RWPE1 (cell line): ENCODE measurements at places on chromosomes 7 and 10.
A peak's percentile ranks its signal among the peaks of the same experiment; 100 is the strongest.

DNA sequence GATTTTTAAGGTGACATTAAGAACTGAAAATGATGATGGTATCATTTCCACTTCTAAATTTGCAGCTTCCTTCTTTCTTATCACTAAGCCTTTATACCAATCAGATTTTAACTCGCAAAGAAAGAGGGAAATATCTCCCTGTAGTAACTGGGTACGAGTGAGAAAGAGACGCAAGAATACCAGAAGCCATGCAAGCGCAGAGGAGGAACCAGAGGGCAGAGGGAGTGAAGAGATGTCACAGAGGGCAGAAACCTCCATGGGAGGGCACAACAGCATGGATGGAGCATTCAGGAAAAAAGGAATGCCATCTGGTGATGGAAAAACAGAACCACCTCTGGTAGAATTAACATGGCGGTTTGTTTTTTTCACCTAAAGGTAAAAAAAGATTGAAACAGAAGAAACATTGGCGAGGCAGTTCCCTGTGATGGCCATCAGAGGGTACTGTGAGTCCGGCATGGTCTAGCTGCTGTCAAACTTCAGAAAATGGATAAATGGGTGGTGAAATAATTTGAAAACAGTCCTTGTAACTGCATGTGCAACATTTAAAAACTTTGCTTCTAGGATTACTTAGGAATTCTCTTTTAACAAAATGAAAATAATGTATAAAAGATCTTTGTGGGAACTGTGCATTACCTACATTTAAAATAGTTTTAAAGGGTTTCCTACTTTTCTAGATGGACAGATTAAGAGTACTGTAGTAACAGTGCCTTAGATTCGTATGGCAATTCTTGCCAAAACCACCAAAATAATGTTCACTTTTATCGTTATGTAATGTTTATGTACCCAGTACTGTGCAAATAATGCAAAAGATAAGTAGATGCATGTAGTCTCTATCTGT lies 91.8 kb downstream of the ARHGAP12 start:
- peak; percentile 28 for DNase-seq

GRCh38 chr10:89206402-89207180 lies 526 bp downstream of the CH25H start:
- no peak for DNase-seq

DNA sequence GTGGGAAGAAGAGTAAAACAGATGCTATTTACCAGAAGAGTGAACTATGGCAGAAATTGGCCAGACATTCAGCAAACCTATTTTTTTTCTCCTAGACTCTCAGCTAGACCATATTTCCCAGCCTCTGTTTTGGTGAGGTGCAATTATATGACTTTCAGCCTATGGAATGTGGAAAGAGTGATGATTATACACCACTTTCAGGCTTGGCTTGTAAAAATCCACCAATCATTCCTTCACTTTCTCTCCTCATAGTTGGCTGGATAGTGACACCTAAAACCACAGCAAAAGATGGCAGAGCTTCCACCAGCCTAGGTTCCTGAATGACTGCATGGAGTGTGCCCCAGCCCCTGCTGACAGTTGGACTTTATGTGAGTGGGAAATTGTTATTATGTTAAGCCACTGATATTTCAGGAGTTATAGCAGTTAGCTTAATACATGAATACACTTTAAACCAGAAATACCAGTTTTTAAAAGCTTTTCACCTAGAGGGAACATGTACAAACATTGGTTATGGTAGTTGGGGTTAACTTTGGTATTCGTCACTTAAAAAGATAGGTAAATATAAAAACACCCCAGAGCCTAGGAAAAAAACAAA lies 19.1 kb upstream of the TNKS2 start:
- DNase-seq: peak; percentile 48

DNA sequence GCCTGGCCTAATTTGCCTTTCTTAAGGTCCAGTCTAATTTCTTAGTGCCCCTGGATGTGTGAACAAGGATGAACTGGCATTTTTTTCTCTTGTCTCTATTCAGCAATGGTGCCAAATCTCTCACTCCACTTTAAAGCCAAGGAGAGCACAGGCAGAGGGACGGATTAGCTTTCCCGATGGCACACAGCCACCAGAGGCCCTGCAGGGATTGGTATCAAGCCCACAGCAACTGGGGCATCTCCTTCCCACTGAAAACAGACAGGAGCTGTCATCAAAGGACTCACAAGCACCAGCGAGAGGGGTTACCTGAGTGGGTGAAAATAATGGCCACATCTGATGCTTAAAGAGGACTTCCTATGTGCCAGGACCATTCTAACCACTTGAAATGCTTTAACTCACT lies 83.1 kb downstream of the ITIH5 start:
- DNase-seq: no peak

GRCh38 chr7:105002-105401 lies 87.4 kb upstream of the FAM20C start:
- peak; percentile 46 for DNase-seq

DNA sequence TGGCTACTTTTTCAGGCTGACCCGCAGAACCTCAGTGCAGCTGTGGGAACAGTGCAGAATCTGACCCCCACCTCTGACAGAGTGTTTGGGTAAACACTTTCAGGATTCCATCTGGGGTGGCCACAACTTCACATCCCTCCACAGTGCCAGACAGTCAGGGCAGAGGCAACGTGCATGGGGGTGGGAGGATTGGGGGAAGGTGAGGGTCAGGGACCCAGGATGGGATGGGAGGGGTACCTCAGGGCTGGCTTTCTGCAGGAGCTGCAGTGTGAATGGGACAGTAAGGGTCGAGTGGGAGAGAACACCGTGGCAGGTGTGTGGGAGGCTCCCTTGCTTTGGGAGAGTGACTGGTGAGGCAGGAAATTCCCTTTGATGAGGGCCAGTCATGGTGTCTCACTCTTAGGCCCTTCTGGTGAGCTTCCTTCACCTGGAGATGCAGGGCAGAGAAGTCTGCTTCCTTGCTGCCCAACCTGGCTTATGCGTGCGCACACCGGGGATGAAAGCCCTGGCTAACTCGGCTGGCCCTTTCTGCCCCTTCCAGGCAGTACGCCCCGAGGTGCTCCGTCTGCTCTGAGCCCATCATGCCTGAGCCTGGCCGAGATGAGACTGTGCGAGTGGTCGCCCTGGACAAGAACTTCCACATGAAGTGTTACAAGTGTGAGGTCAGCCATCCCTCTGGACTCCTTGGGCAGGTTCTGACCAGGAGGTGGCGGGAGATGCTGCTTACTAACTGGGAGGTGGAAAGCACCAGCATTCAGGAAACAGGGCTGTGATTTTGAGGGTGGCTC lies 8.4 kb downstream of the ZYX start:
- no peak for DNase-seq

DNA sequence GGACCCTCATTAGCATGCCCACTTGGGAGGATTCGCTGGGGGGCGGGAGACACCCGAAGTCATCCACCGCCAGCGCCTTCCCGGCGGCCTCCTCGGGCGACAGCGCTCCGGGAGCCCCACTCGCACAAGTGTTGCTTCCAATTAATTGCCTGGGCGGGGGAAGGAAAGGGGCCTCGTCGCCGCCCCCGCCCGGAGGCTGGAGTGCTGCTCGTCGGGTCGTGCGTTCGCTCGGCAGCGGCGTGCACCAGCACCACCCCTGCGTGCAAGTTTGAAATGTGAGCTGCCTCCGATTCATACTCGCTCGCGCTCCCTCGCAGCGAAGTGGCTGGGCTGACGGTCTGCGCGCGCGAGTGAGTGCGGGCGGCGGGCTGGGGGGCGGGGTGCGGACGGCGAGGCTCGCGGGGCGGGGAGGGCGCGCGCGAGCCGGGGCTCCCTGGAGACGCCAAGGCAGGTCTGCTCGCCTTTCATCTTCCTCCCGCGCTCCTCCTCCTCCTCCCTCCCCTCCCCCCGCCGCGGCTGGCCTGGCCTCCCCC lies 104.6 kb upstream of the PPIF start:
- peak; percentile 89 for DNase-seq

- no peak for DNase-seq
Measured at GRCh38 chr7:87159538-87159937, 7.3 kb downstream of the DMTF1 start.

DNA sequence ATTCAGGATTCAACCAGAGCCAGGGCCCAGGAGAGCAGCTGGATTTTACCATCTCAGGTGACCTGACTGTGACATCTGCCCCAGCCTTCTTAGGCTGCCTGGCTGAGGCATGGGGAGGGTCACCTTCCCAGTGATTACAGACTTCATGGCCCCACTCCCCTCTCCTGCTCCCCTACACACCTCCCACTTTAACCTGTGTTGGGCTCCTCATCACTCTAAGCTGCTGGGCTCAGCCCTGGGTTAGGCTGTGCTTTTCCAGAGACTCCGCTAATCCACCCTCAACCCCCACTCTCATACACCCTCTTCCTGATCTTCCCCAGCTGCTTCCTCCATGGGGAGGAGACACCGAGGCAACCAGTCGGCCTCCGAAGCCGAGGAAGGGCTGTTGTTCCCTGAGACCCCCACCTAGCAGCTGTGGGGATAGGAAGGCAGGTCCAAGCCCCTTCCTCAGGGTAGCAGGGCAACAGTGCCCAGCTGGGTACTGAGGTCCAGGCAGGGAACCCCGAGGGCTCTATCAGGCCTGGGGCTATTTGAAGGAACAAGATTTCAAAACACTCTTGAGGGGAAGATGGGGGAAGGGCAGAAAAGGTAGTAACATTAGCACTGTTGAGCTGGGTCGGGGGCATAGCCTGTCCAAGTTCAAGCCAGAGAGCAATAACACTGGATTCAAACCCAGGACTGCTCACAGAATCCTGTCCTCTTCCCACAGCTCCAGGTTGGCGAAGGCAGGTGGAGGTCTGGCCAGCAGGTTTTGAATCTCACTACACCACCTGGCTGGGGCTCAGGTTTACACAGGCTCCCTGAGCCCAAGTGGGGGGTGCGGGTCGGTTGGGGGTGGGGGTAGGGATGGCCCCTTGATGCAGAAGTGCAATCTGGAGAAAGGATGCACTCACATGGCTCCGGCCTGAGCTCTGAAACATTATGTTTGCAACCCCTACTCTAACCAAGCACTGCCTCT lies 1.8 kb downstream of the IMPDH1 start:
- DNase-seq: no peak

GRCh38 chr10:97922022-97922758 lies 72.5 kb downstream of the GOLGA7B start:
- DNase-seq: no peak

DNA sequence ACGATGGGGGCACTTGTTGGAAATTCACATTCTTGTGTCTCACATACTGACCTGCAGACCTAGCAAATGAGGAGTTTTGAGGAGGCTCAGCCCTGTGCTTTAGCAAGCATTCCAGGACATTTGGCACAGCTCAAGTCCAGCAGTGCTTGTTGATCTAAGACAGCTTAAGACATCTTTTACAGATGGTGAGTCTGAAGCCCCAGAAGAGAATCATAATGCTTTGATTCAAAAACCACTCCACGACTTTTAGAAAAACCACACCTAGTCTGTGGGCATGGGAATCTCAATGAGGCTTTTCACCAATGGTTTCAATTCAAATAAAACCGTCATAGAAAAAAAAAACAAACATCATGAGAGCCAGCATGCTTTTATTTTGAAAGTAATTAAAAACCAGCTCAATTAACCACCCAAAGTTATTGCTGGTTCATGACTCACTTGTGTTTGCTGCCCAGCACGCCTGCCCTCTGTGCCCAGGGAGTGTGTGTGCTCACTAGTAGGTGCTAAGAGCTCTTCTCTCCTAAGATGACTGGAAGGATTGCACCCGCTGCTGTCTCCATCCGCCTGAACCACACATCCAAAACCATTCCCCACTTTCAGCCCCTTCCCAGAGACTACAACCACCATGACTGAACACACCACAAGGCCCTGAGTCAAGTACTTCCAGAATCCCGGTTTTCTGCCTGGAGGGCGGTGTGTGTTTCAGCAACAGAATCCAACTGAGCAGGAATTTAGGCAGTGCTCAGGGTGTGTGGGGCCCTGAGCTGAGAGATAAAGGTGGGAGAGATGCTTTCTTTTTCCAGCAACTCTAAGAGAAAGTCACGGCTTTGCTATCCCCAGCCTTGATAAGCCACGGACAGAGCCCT lies 130.2 kb upstream of the ADAM12 start:
- no peak for DNase-seq

- no peak for DNase-seq
Measured at GRCh38 chr7:50738932-50739331, 43.8 kb downstream of the GRB10 start.

DNA sequence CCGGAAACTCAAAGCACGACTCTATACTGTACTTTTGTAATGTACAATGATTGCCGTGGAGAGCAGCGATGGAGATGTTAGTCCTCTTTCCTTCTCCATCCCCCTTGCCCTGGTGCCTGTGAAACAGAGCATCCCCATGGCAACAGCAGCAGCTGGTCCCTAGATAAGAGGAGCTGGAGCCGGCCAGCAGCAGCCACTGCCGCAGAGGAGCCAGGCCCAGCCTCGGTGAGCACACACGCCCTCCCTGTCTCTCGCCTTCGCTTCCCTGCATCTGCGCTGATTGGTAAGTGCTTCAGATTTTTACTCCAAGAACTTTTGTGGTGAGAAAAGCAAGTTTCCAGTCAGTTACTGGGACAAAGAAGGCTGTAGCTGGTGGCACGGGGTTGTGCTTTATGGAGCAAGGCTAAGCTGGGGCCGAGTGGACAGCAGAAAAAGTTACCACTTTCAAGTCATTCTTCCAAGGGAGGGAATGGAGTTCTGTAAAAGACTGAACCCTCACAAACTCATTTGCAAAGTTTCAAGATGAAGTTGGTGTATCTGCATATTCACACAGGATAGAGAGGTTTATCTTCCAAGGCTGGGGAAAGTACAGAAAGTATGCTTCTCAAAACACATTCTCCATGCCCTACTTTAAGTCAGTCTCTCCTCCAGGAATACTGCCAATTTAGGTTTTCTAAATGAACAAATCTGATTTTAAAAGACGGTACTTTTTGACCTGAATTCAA lies at the start of gene PPP1R17:
TSS of gene PPP1R17 (plus strand) at position 192 of the 725 bp plus-strand sequence. CDS start 5,227 bp downstream, outside the sequence.
- DNase-seq: no peak

DNA sequence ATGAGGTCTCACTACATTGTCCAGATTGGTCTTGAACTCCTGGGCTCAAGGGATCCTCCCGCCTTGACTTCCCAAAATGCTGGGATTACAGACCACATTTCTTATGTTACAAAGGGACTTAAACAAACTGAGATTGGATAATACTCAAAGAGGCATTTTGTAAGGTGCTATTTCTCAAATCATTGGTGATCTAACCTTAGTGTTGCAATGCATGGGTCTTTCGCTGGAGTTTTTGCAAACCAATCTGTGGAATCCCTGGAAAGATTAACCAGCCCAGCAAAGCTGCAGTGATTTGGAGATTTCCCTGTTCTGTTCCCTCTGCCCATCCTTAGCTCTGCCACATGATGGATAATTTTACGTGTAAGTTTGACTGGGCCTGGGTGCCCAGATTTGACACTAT lies 20.4 kb upstream of the ECHDC3 start:
- DNase-seq: no peak

GRCh38 chr10:79542626-79543025 lies 17.6 kb downstream of the SFTPA2 start:
- no peak for DNase-seq
